ENCODE measurements at places on chromosomes 1 and 21.

DNA sequence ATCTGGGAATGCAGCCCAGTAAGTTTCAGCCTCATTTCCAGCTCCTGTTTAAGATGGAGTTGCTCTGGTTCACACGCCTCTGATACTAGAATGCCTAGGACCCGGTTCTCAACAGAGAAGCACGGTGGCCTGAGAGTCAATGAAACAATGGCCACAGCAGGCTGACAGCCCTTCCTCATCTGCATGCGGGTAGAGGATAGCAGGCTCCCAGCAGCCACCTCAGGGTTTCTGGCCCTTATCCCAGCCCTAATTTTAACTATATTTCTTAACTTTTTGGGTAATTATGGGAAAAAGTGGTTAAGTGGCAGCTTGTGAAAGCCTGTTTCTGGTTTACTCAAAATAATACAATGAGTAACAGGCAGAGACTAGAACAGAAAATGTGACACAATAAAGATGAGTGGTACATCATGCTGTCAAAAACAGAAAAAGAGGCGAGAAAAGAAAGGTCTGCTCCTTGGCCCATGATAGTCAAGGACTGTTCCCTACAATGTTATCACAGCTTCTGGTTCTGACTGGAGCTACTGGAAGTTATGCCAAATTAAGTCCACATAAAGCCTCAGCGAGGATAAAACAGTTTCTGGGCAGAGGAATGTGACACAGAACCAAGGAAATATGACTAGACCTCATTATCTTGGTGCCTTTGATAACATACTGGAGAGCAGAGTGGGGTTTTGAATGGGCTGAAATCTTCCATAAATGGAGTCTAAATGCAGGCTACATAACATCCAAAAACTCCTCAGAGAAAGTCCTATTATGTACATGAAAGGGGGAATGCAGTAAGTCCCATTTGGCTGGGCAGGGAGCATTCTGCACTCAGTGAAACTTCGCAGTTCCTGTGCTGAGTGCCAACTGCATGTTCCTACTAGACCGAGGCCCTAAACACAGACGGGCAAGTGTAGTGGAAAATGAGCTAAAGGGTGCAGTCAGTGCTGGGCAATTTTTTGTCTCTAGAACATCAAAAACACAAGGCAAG is 92.1 kb downstream of the NIBAN1 start:
- no peak for DNase-seq

DNA sequence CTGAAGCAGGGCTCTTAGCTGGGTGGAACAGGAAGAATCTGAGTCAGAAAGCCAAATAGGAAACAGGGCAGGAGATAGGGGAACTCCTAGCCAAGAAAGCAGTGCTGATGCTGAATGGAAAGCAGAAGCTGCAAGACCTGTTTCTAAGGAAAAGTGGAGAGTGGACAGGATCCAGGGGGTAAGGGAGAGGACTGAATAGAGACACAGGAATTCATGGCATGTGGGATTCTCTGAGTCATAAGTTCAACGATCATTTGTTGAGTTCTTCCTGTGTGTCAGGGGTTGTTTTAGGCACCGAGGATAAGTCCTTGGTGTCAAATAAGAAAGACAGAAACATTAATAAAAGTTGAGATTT is 153.8 kb upstream of the FGGY start:
- DNase-seq = no peak

- DNase-seq = no peak
Observed at GRCh38 chr1:181163662-181164061, 75.2 kb downstream of the IER5 start.

DNA sequence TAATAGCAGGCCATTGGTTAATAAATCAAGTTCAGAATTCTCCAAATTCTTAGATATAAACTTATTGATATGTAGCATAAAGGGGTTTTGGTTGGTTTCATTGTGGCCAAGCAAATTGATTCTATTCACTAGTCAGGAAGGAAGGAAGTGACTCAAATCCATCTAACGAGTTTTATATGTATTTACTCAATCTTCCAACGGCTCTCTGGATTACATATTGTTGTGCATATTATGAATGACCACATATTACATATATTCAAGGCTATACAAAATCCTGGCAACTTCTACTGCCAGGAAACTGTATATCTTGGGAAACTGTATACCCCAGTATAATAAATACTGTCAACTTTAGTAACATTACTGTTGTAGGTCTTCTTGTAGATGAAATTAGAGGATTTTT is 20.1 kb upstream of the PDE4B start:
- no peak for DNase-seq

GRCh38 chr1:110390692-110391245 is at the start of gene SLC16A4:
Gene SLC16A4 (minus strand): TSS chr1:110391026. CDS start chr1:110389323, 1,703 bp downstream.
- DNase-seq = no peak

GRCh38 chr1:151213560-151213959 is 15.2 kb downstream of the PIP5K1A start:
- DNase-seq = no peak

GRCh38 chr1:45804669-45804969 is 1.2 kb downstream of the MAST2 start:
- DNase-seq = no peak

GRCh38 chr1:94621395-94621794 is 79.8 kb upstream of the F3 start:
- peak; percentile 67 for DNase-seq

DNA sequence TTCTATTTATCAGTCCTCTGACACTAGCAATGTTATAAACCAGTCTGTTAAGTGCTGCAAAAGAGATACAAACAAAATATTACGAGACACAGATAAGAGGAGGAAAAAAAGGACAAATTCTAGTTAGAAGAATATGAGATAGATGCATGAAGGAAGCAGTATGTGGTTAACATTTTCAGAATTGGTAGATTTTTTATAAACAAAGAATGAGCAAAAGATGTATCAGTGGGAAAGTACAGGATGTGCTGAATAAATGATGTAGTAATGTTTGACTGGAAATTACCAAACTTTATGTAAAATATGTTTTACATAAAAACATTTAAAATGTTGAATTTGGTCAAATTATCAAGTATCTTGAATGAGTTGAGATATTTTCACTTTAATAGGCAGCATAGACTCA is 574.2 kb downstream of the NUF2 start:
- DNase-seq = no peak

- DNase-seq = no peak
Observed at GRCh38 chr1:2121101-2121691, 71.0 kb downstream of the PRKCZ start.

GRCh38 chr1:20662110-20662475 is 924 bp upstream of the DDOST start:
- no peak for DNase-seq

GRCh38 chr1:4564051-4564450 is 90.4 kb upstream of the AJAP1 start:
- no peak for DNase-seq

GRCh38 chr1:209038316-209038715 is 545.2 kb upstream of the CAMK1G start:
- no peak for DNase-seq

GRCh38 chr1:8551057-8551456 is 233.1 kb downstream of the SLC45A1 start:
- DNase-seq = no peak

DNA sequence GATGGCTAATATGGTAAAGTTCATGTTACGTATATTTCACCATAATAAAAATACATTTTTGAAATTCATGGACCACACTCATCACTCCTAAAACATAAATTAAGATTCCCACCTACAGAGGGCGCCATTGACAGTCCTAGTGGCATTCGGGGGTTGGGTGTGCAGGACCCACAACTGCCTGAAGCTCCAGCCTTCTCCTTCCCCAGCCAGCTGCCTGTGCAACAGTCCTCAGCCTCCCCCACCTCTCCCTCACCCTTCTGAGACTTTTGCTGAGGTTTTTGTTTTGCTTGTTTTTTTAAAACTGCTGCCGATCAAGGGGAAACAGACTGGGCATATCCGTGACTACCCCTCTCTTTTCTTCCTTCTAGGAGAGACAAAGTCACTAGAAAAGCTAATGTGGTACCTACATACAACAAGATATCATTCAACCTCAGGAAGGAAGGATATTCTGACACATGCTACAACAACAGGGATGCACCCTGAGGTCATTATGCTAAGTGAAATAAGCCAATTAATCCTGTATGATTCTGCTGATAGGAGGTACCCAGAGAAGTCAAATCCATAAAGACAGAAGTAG is 9.2 kb upstream of the EVA1C start:
- DNase-seq = peak; percentile 61

- no peak for DNase-seq
Observed at GRCh38 chr21:33949516-33950430, 34.2 kb upstream of the ATP5PO start.

- DNase-seq = no peak
Observed at GRCh38 chr1:87451229-87451920, 122.7 kb downstream of the LMO4 start.

DNA sequence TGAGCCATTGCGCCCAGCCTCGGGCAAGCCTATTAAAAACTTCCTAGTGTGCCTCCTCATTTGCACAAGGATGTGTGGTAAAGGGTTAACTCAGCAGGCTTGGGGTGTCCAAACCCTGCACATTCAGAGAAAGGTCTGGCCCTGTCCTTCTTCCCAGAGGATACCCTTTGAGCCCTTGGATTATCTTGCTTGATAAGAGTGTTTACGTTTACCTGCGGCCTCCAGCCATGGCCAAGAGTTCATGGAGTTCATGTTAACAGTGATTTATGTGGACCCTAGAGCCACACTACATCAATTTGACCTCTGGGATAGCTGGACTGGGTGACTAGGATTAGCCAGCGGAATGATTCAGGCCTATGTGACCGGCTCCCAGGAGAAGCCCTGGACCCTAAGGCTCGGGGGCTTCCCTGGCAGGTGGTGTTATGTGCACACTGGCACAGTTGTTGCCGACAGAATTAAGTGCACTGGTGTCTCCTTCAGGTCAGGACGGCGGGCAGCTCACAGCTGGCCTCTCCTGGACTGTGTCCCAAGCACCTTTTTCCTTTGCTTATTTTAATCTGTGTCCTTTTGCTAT is 7.7 kb upstream of the TCP10L start:
- no peak for DNase-seq

- DNase-seq = no peak
Observed at GRCh38 chr1:64923294-64923718, 43.0 kb downstream of the JAK1 start.

DNA sequence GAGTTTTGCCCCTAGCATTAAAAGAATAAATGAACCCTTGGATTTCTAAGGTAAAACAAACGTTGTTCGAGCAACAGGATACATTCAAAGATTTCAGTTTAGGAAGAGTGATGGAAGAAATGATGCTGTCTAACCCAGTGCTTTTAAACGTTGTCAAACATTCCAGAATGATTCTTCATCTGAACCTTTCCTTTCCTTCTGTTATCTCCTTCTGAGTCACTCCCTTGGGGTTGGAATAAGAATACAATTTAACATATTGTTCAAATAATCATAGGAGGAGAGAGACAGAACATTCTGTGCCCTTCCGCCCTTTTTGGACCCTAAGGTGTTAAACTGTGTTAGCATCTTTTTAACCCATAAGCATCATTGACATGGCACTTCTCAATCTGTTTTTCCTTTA is 61.1 kb upstream of the RCOR3 start:
- no peak for DNase-seq

- DNase-seq = peak; percentile 41
Observed at GRCh38 chr1:33470495-33471012, 1.9 kb upstream of the ZSCAN20 start.

DNA sequence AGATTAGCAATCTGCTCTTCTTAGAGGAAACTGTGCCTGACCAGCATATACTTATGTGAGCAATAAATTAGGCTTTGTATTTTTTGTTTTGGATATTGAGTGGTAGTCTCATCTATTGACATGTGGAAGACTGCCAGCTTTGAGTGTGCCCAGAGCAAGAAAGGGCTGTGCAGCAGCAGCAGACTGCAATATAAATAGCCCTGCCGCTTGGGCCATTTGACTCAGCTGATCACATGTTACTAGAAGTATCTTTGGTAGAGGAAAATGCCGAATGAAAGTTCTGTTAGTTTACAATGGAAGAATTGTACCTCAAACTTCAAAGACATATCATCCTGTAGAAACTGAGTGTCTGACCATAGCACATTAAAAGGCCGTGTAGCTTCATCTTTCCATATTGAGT is 9.1 kb upstream of the PSMB2 start:
- no peak for DNase-seq

GRCh38 chr1:228723287-228723686 is 12.0 kb upstream of the RHOU start:
- no peak for DNase-seq

- DNase-seq = no peak
Observed at GRCh38 chr1:116360429-116361173, 12.4 kb upstream of the ATP1A1 start.

GRCh38 chr1:81113688-81114087 is 687.0 kb upstream of the ADGRL2 start:
- DNase-seq = no peak

GRCh38 chr1:46485564-46486431 is 3.8 kb upstream of the DMBX1 start:
- no peak for DNase-seq

DNA sequence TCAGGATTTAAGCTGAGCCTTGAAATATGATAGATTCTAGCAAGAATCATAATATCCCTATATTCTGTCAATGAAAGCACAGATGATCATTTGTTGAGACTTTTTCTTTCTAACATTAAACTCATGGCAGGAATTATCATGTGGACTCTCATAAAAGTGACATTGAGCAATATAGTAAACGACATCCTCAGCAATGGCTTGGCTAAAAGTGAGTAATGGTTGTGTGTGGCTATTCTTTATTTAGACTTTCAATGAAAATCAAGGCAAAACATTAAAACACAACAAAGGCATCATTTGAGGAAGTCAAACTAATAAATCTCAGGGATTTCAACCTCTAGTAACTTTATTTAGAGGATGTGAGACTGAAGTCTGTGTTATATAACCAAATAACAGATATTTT is 257.8 kb upstream of the ADGRL4 start:
- no peak for DNase-seq

- no peak for DNase-seq
Observed at GRCh38 chr1:55040933-55041494, 1.7 kb downstream of the PCSK9 start.

- DNase-seq = no peak
Observed at GRCh38 chr1:17773591-17774326, 18.6 kb downstream of the ACTL8 start.

GRCh38 chr1:151968058-151968457 is 25.6 kb downstream of the S100A10 start:
- DNase-seq = no peak

GRCh38 chr1:203754455-203754864 is 10.5 kb upstream of the LAX1 start:
- DNase-seq = no peak

- no peak for DNase-seq
Observed at GRCh38 chr1:113998361-113998760, 19.1 kb downstream of the OLFML3 start.

DNA sequence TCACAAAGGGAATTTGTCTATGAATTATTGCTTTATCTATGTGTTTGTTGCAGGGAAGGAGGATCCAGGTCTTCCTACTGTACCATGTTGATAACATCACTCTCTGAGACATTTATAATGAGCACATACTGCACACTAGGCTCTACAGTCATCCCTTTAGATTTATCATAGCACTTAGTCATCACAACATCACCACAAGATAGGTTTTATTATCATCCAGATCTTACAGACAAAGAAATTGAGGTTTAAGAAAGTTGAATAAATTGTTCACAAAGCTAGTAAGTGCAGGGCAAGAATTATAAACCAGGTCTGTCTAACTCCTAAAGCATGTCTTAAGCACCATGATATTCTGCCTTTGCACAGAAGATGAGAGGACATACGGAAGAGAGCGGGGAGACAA is 121.1 kb upstream of the ST6GALNAC5 start:
- no peak for DNase-seq

Measured in mesothelial cell of epicardium (in vitro differentiated cells).